Karpas-422 (cell line): ENCODE measurements at places on chromosomes 2 and 18.

DNA sequence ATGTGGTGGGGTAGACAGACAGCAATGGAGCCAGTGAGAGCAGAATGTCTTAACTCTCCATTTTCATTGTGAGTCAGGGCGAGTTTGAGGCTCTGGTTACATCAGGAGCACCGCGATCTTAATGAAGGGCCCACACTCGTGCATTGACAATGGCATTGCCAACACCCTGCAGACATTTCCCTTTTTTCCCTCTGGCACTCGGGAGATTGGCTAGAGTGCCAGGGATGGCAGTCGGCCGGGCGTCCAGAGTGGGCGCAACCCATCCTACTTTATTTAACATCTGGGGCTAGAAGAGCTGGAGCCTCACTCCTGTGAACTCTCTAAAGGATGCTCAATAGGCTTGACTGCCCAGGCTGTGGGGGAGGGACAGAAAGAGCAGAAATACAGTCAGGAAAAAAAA is 9.7 kb downstream of the PROKR1 start:
- no peak for DNase-seq

DNA sequence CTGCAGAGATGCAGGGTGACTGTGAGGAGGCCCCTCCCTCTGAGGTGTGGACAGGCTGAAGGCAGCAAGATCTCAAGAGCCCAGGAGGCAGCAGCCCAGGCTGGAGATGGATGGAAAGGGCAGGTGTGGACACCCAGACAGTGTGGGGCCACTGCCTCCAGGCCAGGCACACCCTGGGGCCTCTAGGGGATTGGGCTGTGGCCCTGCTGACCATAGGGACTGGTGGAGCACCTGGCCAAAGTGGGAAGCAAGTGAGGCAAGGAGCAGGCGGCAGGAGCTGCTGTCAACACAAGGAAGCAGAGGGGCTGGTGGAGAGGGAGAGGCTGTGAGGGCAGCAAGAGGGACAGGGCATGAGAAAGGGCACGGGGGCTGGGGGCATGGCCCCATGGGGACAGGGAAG is 10.8 kb downstream of the SNED1 start:
- DNase-seq, result no peak

DNA sequence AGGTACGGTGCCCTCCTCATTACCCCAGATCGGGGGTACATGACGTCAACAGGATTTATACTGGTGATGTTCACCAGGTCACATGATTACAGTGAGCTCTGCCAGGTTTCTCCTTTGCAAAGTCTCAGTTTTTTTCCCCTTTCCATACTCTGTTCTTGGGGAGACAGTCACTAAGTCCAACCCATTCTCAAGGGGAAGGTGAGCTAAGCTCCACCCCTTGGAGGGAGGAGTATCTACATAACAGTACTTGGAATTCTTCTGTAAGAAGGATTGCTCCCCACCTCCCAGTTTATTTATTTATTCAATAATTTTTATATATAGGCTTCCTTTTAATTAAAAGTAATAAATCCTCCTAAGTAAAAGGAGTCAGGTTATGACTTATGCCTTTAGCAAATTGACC is 34.1 kb upstream of the SOS1 start:
- DNase-seq, result no peak

GRCh38 chr2:119630121-119630520 is 48.9 kb upstream of the TMEM177 start:
- no peak for DNase-seq

DNA sequence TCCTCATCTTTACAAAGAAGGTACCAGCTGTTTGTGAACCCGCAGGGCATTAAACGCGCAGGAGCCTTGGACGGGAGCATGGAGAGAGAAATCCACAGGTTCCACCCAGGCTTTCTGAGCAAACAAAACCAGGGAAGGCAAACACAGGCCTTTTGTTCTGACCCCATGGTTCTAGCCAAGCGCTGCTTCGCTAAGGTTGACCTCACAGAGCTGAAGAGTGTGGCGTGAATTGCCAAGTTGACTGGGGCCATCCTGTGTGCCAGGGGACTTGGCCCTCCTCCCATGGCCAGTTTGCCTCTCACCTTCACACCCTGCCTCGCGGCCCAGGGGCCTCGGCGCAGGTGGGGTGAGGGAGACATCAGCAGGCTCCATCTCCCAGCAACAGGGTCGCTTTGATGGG is 74.1 kb downstream of the VAPA start:
- DNase-seq, result no peak

- DNase-seq, result no peak
These were observed 456.6 kb upstream of the REG3G start for GRCh38 chr2:78568782-78569373.

GRCh38 chr2:100194951-100195350 is 52.6 kb upstream of the AFF3 start:
- DNase-seq, result no peak

DNA sequence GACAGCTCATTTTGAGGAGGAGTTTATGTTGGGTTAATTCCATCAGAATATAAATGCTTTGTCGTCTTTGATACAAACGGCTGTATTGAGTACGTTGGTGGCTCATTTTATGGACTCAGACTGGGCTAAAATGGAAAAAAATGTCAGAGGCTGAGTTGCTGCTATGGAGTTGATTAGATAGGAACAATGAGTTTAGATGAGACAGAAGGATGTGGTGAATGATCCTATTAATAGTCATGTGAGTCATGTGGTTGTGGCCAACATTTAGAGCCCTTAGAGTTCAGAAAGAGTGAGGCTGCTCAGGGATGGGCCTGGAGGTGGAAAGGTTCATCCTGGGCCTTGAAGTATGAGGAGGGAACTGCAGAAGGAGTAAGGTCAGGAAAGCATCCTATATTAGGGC is 434.2 kb downstream of the MEIS1 start:
- no peak for DNase-seq

GRCh38 chr2:179664972-179665812 is 196.2 kb downstream of the ZNF385B start:
- no peak for DNase-seq

DNA sequence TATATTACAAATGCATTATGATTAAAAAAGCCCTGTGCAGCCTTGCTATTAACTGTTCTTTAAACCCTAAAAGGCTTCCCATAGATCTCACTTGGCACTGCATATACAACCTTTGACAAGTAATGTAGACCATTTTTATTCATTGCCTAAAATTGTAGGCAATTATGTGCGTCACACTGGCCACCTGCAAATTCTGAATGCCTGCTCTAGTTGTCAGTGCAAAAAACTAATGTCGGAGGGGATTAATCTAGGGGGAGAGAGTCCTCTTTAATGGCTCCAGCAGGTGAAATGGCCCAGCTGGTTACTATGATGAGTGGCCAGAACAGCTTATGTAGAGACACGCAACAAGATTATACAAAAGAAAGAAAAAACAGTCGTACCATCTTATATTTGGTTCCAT is 123.2 kb downstream of the OLA1 start:
- no peak for DNase-seq

DNA sequence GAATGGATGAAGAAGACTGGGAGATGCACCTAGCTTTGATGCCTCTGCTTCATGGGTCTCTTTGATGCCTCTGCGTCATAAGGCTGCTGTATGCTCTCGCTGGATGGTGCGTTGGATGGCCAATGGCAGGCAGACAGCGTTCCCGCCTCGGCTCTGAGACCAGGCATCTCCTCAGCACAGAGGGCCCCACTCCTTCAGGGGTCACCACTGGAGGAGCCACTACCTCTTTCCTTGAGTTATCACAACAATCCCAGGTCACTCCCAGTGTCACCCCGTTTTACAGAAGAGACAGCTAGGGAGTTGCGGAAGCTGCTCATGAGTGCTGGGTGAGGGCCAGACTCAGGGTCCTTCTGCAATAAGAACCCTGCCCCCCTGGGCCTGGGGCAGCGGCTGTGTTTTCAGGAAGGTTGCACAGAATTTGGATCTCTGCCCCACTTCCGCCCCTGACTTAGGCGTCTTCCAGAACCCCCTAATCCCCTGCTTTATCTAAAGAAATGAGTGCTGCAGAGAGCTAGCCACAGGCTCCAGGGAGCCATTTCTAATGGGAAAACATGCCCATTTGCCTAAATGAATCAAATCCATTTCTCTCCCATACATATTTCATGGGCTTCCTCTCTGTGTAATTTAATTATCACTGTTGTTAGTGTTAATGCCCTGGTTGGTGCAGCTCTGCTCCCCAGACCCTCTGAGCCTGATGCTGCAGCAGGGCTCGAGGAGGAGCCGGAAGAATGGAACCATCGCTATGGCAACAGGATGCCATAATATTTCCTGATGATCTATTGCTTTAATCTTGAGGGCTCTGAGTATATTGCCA is 131.8 kb upstream of the HS6ST1 start:
- DNase-seq, result no peak

GRCh38 chr2:239814861-239815601 is 210.1 kb downstream of the NDUFA10 start:
- no peak for DNase-seq

- DNase-seq, result no peak
These were observed 148.4 kb downstream of the CSRNP3 start for GRCh38 chr2:165617741-165618481.
